ENCODE measurements at places on chromosomes 5 and 9.

GRCh38 chr5:151581812-151582583 lies 9.1 kb downstream of the FAT2 start:
- no peak for DNase-seq

GRCh38 chr5:98031496-98031895 lies 742.0 kb upstream of the RGMB start:
- DNase-seq = no peak

DNA sequence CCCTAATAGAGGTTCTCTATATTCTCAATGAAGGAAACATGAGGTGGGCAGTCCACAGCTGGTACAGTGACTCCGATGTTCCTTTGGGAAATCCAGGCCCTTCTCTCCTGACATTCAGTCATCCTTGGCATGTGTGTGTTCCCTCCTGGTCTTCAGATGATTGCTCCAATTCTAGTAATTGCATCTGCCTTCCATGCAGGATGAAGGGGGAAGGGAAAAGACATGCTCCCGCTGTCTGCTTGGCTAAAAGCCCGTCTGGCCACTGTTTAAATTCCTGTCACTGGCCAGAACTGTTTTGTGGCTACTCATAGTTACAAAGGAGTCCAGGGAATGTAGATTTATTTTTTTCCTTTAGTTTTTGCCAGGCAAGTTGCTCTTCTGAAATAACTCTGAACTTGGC lies 65.0 kb downstream of the MAST4 start:
- no peak for DNase-seq

GRCh38 chr5:176534640-176535039 lies 2.6 kb downstream of the RNF44 start:
- DNase-seq = no peak

DNA sequence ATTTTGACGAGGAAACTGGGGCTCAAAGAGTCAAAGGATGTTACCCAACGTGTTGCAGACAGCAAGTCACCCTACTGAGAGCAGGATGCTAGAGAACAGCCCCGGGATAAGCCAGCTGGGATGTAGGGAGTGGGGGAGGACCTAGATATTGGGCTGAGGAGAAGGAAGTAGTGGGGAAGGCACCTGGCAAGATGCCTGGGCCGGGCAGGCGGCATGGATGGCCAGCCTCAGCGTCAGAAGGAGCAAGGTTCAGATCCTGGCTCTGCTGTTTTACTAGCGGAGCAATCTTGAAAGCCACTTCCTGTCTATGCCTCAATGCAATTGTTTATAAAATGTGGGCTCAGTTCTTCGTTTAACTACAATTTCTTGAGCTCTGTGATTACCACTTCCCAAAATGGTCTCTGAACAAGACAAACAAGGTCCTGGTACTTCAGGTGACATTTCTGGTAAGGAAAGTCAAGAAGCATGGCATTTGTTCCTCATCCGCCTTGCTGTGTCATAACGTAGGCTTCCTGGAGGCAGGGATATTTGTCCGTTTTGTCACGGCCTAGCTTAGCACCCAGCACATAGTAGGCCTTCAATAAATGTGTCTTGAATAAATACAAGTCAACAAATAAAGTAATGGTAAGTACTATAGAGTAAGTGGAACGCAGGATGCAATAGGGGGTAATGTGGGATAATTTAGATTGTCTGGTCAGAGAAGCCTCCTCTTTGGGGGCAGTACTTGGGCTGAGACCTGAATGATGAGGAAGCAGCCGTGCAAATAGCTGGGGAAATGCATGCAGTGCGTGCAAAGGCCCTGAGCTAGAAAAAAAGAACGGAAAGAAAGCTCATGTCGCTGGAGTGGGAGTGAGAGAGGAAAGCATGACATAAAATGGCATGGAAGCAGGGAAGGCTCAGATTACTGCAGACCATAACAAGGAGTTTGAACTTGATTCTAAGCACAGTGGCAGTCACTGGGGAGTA lies 70.5 kb downstream of the SMIM23 start:
- no peak for DNase-seq

DNA sequence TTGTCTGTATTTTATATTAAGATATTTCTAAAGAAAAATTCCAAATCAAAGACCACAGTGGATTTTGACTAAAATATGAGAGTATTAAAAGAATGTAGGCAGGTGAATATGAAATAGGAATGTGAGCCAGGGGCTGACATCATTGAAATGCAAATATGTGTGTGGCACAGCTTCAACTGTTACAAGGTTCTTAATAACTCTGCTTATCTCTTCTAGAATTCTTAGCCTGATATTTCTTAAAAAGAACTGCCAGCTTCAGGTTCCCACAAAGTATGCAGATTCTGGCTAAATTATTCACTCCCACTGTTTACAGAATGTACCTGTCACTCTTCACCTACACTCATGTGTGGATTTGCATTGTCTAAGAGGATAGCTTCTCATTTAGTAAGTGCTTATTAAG lies 274.4 kb downstream of the DIRAS2 start:
- DNase-seq = no peak

- no peak for DNase-seq
Measured at GRCh38 chr9:130480673-130481072, 35.9 kb downstream of the ASS1 start.

GRCh38 chr5:121350181-121350930 lies 501.3 kb upstream of the FTMT start:
- DNase-seq = no peak

DNA sequence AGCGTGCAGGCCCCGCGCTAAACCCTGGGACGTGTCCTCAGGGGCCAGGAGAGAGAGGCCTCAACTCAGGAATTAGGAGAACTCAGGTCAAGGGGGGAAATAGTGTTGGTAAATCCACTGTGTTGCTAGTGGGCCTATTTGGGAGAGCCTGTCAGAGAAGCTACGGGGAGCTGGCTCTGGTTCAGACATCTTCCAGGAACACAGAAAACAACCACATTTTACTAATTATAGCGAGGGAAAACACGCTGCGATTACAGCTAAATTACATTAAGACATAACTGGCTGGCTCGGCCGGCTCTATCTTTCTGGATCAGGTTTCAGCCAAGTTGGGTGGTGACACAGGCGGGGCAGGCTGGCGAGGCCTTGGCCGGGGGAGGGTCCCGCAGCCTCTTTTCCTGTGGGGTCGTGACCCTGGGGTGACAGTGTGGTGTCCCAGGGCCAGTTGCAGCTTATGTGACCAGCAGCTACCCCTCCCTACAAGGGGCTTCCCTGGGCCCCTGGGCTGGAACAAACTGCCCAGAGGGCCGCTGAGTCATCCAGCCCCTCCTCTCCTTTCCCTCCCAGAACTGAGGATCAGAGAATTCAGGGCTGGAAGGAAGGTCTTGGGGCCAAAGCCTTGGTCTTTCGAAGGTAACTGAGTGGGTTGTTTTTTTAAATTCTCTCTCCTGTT lies 75.1 kb downstream of the FGF18 start:
- no peak for DNase-seq

DNA sequence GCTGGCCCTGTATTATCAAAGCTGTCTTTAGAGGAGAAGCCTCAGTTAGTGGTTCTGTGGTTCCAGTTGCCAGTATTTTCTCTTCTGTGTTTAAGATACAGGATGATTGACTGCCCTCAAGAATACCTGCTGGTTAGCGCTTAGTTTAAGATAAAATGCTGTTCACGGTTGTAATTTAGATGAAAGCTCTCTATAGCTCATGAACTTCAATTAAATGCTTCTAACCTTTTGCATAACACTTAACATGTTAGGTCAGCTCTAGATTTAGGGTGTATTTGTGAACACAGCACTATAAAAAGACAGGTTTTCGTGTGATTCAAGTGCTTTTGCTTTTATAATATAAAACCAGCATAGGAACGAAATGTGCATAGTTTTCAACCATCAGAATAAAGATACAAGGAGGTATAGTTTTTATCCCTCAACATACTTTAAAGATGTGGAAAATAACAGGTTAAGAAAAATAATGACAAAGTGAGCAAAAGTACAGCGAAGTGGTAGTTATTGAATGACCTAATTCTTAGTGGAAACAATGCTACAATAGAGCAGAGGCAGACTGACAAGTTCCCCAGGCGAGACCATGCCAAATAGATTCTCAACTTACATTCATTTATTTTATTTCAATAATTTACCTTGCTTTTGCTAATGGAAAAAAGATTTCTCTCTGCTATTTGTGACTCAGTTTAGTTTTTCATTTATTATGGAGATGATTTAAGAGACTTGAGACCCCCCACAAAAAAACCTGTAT lies 602.6 kb upstream of the DMAC1 start:
- no peak for DNase-seq

GRCh38 chr5:133863857-133864585 lies 104.4 kb downstream of the C5orf15 start:
- no peak for DNase-seq

DNA sequence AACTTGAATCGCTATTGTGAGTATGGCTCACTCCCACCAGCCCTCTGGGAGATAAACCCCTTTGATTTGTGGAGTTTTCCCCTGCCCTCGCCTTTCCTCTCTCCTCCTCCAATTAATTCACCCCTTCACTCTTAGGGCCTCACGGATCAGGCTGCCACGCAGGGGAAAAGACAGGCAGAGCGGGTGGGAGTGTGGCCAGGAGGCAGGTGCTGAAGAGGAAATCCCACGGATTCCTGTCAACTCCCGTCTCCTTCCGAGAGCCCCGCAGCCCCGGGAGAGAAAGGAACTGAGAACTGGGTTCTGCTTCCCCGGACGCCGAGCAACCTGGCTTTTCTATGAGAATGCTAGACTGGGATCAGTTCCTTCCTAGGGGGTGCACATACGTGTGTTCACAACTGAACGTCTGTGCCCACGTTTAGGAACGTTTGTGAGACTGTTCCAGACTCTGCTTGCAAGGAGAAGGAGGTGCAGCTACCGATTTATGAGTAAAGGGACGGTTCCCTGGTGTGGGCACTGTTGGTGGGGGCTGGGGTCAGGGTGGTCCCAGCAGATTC lies 314.5 kb upstream of the TLE4 start:
- no peak for DNase-seq

- no peak for DNase-seq
Measured at GRCh38 chr9:10339152-10339551, 273.6 kb downstream of the PTPRD start.

DNA sequence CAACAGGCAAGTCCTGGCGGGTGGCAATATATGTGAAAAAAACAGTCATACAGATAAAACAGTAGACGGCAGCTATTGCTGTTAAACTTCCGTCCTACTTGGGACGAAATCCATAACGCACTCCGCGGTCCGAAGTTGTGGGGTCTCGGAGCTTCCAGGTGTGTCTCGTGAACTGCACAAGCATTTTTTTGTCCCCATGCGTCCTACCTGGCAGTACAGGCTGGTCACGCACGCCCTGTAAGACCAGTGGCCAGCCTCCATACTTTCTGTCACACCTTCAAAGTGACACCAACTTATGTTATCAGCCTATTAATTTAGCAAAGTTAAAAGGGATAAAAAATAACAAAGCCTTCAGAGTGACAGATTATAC lies 51.3 kb downstream of the TGFBI start:
- no peak for DNase-seq

DNA sequence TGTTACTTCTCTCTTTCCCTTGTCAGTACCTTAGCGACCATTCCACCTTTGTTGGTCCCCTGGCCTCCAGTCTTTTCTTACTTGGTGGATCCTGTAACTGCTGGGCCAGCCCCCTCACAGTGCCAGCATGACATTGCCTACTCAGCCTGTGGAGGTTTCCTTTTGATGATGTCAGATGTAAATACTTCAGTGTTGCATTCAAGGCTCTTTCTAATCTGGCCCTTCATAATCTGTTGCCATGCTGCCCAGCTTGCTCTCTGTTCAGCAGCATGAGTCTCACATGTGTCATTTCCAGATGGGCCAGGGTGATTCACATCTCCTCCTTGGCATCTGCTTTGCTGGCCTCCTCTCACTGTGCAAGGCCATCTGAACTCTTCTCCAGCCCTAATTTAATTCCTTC lies 57.1 kb downstream of the MAST4 start:
- no peak for DNase-seq

- DNase-seq = peak; percentile 75
Measured at GRCh38 chr5:157342822-157343402, 77.0 kb downstream of the CYFIP2 start.

DNA sequence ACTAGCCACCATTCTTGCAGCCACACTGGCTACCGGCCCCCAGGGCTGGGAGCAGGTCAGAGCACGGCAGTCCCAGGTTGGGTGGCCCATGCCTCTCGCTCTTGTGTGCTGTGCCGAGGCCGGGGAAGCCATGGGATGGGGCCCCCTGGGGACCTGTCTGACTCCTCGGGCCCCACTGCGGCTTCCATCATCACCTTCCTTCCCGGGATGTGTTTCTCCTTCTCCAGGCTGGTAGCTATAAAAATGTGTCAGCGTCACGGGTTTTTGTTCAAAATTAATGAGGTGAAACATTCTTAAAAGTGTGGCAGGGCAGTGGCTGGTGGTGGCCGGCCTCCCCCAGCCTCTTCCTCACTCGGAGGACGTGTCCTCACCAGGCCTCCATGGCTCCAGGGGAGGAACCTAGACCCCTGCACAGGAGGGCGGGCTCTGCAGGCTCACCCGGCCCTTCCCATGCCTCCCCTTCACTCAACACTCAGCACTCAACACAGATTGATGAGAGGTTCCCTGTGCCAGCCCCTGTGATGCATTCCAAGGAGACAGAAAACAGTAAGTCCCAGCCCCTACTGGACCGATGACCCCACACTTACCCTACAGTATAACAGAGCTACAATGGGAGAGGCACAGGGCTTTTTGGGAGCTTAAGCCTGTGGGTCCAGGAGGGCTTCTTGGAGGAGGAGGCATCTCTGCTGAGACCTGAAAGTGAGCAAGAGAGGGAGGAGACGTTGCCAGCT lies 43.2 kb downstream of the PTGES start:
- no peak for DNase-seq

GRCh38 chr5:134099939-134100282 lies 14.6 kb upstream of the TCF7 start:
- DNase-seq = no peak

DNA sequence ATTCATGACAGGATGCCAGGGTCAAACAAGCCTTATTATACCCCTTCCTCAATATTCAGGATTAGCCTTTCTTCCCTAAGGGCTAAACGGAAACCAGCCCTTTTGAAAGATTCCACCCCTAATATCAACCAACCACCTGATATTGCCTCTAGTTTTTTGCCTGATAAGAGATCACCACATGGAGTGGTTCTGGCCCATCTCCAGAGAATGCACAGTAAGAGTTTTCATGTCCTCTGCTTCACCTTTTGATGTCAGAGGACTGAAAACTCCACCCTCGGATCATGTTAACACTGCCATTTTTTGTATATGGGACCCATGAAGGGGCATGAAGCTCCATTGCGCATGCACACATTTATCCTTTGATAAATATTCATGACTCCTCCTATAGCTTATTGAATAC lies 5.8 kb upstream of the LNPEP start:
- no peak for DNase-seq

DNA sequence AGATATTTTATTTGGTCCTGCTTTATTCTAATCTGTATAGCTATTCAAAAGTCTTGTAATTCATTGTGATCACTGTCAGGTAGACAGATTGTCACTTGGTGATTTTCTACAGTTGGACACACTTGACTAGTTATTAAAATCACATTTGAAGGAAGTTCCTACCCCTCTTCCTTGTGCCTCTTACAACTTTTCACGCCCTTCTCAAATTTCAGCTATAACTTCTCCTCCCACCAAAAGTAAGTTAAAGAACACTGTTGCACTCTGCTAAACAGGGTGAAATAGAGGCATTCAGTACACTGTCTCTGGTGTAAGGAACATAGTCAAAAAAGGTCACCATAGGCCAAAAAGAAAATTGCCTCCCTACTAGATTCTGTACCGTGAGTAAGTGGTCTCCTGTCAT lies 142.1 kb upstream of the POU5F2 start:
- no peak for DNase-seq

Data from activated CD8-positive, alpha-beta memory T cell treated with anti-CD3 and anti-CD28 coated beads, Interleukin-2, amount 50 U/mL, for 48 hours (primary cell).